ENCODE measurements at places on chromosomes 2 and 18.

GRCh38 chr2:156466739-156467405 lies 30.7 kb downstream of the GPD2 start:
- DNase-seq, result no peak

DNA sequence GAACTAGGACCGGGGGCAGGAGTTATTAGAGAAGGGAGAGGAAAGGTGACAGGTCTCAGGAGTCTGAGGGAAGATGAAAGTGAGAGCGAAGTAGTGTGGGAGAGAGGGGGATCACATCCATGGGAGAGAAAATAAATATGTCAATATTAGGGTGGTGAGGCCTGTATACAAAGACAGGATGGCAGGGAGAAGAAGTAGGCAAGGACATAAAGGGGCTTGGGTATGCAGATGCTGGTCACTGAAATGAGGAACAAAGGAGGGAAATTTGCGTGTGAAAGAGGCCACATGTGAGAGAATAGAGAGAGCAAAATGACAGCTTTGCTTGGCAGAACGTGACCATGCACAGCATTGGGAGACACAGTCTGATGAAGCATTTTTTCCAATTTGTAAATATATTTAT lies 13.6 kb downstream of the METAP1D start:
- no peak for DNase-seq

GRCh38 chr2:63465633-63466032 lies 122.6 kb downstream of the WDPCP start:
- DNase-seq, result no peak

- no peak for DNase-seq
These were observed 11.3 kb downstream of the OSR1 start for GRCh38 chr2:19346983-19347618.

DNA sequence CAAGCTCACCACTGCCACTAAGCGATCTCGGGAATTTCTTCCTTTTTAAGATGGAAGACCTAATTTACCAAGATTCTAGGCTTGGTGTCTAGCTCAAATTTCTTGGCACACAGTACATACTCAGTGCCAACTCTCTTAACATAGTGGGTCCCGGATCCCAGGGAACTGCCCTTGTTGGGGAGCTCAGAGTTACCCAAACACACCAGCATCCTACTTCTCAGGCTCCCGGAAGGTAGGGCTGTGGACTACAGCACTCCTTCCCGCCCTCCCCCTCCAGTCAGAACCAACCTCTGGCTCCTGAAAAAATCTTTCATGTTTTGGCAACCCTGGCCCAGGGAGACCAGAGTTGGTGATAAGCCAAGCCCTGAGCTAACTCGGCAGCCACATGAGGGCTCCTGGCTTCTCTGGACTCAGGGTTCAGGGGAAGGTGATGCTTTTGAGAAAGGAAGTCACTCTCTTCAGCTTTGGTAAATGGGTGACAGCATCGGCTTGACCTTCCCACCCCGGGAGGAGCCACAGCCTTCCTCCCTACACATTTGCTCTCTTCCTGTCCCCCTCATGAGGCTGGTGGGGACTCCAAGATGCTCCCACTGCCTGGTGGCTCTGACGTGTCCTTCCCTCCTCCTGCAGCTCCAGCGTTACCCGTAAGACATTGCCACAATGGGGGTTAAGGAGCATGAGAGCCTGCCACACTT lies 8.8 kb downstream of the ODC1 start:
- DNase-seq, result no peak

DNA sequence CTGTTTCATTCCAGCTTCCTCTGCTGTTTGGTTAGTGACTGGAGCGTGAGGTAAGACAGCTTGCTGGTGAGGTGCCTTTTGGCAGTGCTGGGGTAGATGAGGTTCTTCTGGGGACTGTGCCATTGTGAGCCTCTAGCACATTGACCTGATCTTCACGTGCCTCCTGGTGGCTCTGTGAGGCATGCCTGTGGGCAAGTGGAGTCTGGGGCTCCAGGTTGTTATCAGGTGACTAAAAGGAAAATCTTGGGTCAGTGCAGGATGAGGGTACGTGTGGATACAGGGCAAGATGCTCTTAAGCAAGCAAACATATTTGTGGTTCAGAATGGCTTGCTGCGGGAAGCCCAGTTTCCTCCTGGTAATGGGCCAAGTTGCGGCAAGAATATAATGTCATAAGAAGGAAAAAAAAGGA lies 75.4 kb downstream of the FHOD3 start:
- no peak for DNase-seq

DNA sequence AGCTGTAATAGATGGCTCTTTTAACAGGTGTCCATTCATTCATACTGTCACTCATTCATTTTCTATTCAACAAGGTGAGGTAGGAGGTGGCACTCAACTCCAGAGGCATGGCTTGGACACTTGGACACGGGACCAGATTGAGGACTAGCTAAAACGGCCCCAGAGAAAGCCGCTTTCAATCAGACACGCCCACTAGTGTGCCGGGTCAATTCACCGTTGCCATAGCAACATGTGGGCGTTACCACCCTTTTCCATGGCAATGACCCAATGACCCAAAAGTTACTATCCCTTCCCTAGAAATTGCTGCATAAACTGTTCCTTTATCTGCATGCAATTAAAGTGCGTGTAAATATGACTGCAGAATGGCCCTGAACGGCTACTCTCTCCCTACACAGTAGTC lies 49.2 kb upstream of the LGALSL start:
- DNase-seq, result peak; percentile 77

- peak; percentile 85 for DNase-seq
These were observed 84.5 kb downstream of the PIEZO2 start for GRCh38 chr18:11064727-11065460.

- peak; percentile 68 for DNase-seq
These were observed 1.4 kb upstream of the SLC23A3 start for GRCh38 chr2:219171231-219171651.

GRCh38 chr2:37872192-37872750 lies 52.8 kb upstream of the RMDN2 start:
- DNase-seq, result no peak
